Chondrocyte (in vitro differentiated cells): ENCODE measurements at places on chromosomes 12 and 14.

DNA sequence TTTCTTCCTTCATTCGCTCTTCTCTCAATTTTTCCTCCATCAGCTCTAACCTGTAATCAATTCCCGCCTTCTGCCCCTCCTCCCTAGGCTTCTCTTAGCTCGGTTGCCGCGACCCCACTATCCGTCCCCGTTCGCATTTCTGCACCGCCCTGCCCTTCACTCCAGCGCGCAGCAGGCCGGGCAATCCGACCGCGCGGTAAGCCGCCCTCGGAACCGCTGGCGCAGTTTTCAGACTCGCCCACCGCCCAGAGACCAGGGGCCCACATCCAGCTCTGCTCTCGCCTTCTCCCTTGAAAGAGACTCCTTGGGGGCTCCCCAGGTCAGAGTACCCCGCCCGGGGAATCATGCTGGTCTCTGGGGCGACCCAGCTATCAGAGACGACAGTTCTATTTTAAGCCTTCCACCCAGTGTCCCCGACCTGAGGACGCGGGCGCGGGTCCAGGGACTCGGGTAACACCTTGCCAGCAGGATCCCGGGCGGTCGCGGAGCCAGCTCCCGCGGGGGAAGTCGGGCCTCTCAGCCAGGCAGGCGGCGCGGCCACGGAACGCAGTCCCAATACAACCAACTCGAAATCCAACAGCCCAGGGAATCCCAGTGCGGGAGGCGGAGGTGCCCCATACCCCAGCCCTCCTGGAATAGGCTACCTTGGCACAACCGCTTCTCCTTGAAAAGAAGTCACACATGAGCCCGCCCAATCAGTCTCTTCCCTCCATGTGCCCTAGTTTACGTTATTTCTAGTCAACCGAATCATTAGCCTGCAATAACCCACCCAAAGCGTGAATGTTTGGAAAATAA is 5.7 kb upstream of the SLC38A4 start:
- peak; percentile 83 for DNase-seq

- DNase-seq: no peak
These were observed 26.3 kb downstream of the BATF start for GRCh38 chr14:75548544-75548943.

DNA sequence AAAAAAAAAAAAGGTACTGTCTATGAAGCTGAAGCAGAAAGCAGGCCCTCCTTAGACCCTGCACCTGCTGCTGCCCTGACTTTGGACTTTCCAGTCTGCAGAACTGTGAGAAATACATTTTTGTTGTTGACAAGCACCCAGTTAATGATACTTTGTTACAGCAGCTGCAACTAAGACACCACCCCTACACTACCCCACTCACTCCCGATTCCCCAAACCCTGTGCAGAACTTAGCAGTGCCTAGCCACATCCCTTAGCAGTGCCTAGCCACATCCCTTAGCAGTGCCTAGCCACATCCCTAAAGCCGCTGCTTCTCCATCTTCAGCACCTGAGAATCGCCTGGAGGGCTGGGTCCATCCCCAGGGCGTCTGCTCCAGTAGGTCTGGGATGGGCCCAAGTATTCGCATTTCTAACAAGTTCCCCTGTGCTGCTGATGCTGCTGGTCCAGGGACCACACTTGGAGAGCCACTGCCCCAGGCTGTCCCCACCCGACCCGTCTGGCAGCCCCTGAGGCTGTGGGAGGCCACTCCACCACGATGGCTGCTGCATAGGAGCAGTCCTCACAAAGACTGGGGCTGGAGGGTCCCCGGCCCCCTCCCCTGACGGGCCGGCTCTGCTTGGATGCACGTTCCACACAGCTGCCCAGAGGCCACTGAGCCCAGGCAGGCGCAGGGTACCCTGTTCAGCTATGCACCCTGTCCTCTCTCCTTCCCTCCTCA is 10.8 kb upstream of the PPP1R13B start:
- no peak for DNase-seq

DNA sequence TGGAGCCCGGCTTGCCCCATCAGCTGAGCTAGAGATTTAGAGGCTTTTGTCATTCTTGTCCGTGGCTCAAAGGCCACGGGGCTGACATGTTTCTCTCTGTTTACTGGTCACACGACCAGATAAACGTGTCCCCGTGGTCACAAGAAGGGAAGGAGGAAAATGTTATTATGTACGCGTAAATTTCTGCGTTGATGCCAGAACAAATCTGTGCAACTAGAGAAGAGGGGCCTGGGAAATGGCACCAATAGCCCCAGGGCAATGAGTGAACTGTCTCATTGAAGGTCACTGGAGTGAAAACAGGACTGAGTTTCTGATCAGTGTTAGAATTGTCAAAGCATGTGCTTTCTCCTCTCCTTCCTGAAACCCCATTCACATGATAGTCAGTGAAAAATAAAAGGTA is 25.3 kb downstream of the OAS2 start:
- DNase-seq: no peak
